ENCODE measurements at places on chromosomes 5 and 9.

DNA sequence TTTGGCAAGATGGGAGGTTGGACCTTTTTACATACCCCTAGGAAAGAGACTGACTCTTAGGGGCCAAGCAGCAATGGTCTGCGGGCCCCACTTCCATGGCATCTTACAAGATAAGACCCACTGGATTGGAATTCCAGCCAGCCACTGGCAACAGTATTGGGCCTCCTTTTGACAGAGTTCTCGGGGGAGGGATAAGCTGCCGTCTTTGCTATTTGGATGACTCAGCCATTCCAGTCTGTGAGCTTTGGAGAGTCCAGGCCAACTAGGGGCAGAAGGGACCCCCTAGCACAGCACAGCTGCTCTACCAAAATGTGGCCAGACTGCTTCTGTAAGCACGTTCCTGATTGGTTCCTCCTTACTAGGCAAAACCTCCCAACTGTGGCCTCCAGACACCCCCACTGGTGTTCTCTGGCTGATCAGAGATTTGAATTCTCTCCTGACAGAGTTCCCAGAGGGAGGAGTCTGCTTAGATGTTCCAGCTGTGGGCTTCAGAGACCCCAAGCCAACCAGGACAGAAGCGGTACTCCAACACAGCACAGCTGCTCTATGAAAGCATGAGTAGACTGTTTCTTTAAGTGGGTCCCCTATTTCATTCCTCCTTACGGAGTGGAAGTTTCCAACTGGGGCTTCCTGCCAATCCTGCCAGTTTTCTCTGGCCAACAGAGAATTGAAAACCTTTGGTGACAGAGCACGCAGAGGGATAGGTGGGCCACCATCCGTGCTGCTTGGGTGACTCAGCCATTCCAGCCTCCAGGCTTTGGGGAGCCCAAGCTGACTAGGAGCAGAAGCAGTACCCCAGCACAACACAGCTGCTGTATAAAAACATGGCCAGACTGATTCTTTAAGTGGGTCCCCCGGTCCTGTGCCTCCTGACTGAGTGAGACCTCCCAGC lies 672.1 kb upstream of the RIOK2 start:
- no peak for DNase-seq

- no peak for DNase-seq
Observed at GRCh38 chr5:54113060-54113459, 197.3 kb downstream of the ARL15 start.

GRCh38 chr9:75088646-75089372 lies 495 bp downstream of the OSTF1 start:
- DNase-seq = peak; percentile 42

GRCh38 chr9:77750981-77751340 lies 102.8 kb upstream of the GNA14 start:
- DNase-seq = no peak

GRCh38 chr5:95808686-95809413 lies 13.7 kb downstream of the GLRX start:
- peak; percentile 76 for DNase-seq
